ENCODE measurements at places on chromosomes 5 and 9.
A peak's percentile ranks its signal among the peaks of the same experiment; 100 is the strongest.

- no peak for DNase-seq
These were observed 11.4 kb downstream of the FAM193B start for GRCh38 chr5:177542816-177543465.

GRCh38 chr9:1094749-1095148 is 44.6 kb downstream of the DMRT2 start:
- no peak for DNase-seq

GRCh38 chr5:71873191-71873591 is 154.1 kb downstream of the CARTPT start:
- no peak for DNase-seq

- DNase-seq = no peak
These were observed 24.7 kb downstream of the MLANA start for GRCh38 chr9:5915438-5915837.

- peak; percentile 32 for DNase-seq
These were observed at the start of gene KCNT1 for GRCh38 chr9:135701959-135702721. Gene KCNT1, plus strand, starts transcription at chr9:135702185. Its CDS starts 74 bp downstream, at chr9:135702259.

DNA sequence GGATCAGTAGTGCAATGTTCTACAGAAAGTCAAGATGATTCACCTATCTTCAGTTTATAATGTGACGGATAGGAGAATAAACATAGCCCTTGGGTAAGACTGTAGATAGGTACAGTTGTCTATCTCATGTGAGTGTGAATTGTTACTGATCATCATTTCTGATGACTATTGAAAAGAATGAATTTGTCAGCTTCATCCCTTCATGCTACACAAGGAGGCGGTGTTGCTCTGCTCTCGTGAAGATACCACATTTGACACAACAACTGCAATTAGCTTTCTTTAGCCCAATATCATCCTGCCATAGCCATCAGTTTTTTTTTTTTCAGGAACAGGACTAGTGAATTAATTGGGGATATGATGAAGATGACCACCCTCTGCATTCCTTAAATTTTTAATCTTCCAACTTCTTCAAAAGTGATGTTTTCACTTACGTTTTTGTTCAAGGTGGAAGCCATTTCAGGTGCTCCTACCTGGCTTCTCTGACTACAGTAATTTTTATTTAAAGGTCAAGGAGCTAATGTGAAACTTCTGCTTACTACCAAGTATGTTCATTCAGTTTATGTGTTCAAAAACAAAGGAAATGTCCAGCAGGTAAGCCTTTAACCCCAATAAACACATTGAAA is 152.9 kb upstream of the MOCS2 start:
- peak; percentile 58 for DNase-seq

DNA sequence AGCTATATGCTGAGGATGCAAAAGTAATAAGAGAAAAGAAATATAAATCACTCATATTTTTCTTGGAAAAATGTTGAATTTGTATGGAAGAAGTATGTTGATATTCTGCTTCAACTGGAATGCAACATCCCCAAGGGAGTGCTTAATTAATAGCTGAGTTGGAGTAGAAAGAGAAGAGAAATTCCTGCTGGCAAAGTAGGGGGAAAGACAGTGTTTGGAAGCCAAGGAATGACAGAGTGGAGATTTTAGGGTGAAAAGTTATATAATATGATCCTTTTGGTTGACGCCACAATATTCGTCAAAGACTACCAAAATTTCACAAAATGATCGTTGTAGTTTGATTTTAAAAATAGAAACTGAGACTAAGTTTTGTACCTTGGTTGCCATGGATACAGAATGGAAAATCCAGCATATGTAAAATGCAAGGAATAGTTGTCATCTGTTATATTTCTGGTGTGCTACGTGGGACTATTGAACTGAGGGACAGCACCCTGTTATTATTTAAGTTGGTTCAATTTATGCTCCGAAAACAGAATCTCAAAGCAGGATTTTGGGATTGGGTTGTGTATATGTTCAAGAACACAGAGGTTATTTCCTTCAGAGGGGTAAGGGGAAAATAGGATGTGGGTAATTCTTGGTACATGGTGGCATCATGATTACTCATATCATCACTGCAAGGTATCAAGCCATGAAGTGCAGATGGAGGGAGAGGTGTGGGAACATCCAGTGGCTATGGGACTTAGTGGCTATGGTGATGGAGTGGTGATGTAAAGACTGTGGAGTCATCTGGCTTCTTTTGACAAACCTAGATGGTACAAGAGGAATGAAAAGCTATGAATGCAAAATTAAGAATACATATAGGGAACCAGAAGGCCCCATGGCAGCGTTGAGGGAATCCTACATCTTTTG is 61.0 kb downstream of the SUB1 start:
- peak; percentile 74 for DNase-seq

DNA sequence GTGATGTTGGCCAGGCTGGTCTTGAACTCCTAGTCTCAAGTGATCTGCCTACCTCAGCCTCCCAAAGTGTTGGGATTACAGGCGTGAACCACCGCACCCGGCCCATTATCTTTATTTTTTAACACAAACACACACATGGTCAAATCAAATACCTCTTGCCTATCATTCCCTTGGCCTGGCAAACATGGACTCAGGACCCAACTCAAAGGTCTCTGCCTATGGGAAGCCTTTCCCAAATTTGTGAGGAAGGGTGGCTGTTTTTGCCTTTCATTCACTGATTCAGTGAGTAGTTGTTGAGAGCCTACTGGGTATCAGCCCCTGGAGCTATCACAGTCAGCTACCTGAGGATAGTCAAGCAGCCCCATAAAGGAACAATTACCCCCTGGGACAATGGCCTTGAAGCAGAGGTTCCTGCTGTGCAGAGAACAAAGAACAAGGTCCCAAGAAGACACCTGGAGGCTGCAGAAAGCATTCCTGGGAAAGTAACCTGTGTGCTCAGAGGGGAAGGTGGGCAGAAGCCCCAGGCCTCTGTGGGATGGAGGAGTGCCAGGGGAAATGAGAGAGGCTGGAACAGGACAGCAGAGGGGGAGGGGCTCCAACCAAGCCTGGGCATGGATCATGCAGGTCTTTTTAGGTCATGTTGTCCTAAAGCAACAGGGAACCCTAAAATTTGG is 126.4 kb downstream of the CRB2 start:
- no peak for DNase-seq

DNA sequence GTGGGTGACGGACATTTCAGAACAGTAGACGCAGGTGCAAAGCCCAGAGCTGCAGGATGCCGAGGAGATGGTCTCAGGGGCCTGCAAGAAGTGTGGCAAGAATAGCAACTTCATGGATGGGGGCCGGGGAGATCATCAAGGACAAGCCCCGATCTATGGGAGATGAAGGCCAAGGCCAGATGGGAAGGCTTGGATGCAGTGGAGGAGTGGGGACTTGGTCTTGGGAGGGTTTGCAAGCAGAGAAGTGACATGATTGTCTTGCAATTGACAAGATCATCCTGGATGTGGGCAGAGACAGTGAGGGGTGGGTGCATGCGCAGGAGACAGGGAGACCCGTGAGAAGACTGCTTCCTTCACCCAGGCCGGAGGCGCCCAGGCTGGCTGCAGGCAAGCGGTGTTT is 198.1 kb downstream of the CDK5RAP2 start:
- no peak for DNase-seq

DNA sequence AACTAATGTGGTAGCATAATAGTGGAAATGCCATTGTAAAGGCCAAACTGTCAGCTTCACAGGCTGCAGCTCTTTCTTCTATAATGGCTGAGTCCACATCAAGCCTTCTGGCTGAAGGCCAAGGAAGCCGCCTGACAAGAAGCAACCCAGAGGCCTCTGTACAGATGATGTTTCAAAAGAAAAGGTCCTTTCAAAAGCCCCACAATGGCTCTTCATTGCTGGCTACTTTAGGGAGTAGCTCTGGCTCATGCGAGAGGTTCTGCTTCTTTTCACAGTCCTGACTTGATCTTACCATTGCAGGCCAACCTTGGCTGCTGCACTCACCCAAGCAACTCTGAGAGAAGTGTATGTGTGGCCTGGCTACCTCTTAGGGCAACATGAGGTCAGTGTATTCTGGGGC is 54.5 kb upstream of the EQTN start:
- no peak for DNase-seq

GRCh38 chr9:132855904-132856303 is 22.2 kb downstream of the AK8 start:
- no peak for DNase-seq

- DNase-seq = no peak
These were observed 7.6 kb upstream of the AK1 start for GRCh38 chr9:127884976-127885490.

- DNase-seq = peak; percentile 38
These were observed 60.5 kb downstream of the SIL1 start for GRCh38 chr5:139137697-139138096.

- DNase-seq = no peak
These were observed 9.5 kb upstream of the WDR5 start for GRCh38 chr9:134126373-134126772.

- DNase-seq = peak; percentile 60
These were observed 65.5 kb downstream of the CCNH start for GRCh38 chr5:87347272-87347671.

DNA sequence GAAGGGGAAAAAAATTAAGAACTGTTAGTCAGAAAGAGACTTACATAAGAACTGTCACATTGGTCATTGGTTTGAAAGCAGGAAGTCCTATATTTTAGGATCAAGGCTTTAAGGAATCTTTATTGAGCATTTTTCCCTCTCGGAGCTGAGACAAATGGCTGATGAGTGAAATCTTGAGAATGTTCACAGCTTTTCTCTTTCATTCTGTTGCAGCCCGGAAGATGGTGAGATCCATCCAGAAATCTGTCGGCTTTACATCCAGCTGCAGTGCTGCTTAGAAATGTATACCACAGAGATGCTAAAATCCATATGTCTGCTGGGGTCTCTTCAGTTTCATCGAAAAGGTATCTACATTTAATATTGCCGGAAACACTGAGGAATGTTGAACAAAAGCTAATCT is 69.7 kb downstream of the RGS7BP start:
- DNase-seq = no peak

GRCh38 chr5:53446908-53447307 is 33.5 kb upstream of the FST start:
- DNase-seq = no peak

DNA sequence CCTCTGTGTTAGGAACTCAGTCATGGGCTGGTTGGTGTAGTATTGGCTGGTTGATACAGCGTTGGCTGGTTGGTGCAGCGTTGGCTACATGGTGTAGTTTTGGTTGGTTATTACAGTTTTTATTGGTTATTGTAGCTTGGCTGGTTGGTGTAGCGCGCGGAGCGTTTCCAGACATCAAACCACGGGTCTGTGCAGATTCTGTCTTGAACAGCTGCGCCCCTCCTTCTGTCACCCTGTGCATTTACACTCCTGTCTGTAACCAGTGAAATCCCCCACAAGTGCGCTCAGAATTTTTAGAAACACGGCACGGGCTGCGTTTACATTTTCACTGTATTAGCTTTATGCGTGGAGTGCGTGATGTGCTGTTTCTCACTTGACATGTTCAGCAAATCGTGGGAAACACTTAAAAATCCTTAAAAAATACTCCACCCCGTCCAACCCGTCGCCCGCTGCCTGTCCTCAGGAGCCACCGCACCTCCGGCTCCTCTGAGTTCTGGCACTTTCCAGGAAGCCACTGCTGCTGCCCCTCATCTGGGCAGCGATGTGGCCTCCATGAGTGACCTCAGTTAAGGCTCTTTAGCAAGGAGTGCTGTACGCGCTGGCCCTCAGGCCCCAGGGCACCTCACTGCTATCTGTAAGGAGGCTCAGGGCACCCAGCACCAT is 20.8 kb downstream of the NKD2 start:
- no peak for DNase-seq

- DNase-seq = no peak
These were observed 13.9 kb downstream of the PTTG1 start for GRCh38 chr5:160435532-160435931.

DNA sequence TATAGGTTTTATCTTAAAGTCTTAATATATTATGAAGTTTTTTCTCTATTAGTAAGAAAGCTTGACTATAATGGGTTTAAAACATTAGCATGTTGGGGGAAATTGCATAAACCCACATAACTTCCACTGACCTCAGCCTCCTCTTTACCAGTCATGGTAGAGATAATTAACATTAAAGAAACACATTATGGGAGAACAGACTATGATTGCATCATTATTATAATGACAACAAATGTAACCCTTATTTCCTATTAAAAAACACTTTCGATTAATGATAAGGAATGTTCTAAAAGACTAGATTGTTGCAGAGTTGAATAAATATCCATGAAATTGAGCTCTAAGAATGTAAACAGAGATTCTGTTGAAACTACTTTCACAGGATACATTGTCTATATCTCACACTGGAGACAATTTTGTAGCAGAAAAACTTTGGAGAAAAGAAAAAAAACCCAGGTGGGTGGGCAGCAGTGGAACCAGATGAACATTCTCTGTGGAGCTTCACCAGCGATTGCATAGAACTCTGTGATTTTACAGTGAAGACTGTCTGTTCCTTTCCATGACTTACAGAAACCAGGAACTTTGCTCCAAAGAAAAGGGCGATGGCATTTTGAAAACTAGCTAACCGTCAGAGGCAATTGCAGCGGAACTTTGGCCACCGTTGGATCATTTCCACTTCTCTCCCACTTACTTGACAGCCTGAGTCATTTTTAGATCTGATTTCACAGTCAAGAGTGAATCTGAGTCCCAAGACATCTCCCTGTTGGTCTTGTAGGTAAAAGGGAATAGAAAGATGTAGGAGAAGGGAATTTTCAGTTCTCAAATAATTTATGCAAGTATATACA is 21.0 kb upstream of the ERAP2 start:
- DNase-seq = peak; percentile 8

DNA sequence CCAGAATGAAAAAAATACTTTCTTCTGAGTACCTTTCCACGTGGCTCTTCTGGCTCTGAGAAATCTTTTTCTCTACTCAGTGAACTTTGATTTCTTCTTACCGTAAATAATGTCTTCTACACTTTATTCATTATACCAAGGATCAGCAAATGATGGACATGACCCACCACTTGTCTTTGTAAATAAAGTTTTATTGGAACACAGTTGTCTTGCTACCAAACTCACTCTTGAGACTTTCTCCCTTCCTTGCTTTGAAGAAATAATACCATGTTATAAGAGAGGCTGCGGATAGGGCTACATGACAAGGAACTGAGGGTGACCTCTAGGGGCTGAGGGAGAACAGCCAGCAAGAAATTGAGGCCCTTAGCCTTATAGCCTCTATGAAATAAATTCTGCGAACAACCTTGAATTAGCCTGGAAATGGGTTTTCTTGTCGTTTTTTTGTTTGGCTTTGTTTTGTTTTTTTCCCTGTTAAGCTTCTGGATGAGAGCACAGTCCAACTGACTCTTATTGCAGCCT is 212.5 kb downstream of the COMMD10 start:
- DNase-seq = no peak

- no peak for DNase-seq
These were observed 75.5 kb downstream of the GPR21 start for GRCh38 chr9:123108976-123109375.

DNA sequence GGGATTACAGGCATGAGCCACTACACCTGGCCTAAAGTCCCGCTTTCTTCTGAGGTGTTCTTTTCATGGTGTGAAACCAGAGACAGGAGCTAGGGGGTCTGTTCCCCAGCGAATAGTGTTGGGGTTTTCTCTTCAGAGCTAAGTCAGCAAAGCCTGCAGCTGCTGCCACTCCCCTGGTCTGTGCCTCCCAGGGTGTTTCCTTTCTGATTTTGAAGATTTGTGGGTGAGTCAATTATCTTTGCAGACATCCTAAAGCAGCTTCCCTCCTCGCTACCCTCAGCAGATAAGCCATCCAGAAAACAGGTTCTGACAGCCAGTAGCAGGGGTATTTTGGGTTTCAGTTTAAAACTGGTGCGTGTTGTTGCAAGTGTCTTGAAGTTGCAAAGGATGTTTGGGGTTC is 72.0 kb upstream of the IQGAP2 start:
- no peak for DNase-seq
